ENCODE measurements at places on chromosomes 3 and 15.
A peak's percentile ranks its signal among the peaks of the same experiment; 100 is the strongest.

DNA sequence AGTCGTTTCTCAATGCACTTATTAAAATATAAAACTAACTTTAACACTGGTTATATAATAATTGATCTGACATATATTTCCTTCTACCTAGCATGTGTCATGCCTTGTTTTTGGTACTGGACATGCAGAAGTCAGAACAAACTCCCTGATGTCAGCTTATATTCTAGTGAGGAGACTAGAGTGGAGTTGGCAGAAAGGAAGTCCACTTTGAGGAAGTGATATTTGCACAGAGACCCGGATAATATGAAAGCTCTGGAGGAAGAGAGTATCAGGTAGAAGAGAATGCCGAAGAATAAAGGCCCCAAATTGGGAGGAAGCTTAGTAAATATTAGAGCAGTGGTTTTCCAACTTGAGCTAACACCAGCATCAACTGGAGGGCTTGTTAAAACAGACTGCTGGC, 24.6 kb upstream of the ZNF280D start:
- no peak for DNase-seq

DNA sequence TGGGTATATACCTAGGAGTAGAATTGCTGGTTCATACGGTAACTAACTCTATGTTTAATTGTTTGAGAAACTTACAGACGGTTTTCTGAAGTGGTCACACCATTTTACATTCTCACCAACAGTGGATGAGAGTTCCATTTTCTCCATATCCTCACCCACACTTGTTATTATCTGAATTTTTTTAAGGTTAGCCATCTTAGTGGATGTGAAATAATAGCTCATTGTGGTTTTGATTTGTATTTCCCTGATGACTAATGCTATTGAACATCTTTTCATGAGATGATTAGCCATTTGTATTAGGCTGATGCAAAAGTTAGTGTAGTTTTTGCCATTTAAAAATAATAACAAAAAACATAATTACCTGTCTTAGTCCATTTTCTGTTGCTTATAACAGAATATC, 18.6 kb downstream of the CSTA start:
- no peak for DNase-seq

- no peak for DNase-seq
Observed at GRCh38 chr3:25843332-25843731, 53.4 kb downstream of the OXSM start.

DNA sequence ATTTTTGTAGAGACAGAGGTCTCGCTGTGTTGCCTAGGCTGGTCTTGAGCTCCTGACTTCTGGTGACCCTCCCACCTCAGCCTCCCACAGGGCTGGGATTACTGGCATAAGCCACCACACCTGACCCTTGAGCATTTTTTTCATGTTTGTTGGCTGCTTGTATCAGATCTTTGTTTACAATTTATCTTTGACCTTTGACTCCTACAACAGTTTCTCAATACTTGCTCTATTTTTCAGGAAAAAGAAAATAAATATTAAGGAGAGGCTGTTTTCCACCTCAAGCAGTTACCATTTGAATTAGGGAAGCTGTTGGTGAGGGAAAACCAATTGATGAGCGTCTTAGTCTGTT, 44.5 kb downstream of the LIMD1 start:
- no peak for DNase-seq

DNA sequence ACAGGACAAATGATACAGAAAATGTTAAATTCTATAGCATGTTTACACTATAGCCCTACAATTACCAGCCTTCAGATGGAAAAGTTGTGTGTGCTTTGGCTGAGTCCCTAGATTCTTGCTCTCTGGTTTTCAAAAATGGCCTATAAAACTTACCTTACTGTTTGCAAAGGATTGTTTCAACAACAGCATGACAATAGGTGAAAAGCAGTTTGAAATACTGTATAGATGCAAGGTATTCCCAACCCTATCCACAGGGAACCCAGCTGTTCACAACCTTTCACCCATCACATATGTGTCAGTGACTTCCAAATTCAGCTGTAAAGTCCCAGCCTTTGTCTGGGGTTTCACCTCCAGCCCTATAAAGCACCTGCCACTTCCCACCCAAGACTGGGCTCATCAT, 97.3 kb downstream of the NEK10 start:
- DNase-seq: no peak

DNA sequence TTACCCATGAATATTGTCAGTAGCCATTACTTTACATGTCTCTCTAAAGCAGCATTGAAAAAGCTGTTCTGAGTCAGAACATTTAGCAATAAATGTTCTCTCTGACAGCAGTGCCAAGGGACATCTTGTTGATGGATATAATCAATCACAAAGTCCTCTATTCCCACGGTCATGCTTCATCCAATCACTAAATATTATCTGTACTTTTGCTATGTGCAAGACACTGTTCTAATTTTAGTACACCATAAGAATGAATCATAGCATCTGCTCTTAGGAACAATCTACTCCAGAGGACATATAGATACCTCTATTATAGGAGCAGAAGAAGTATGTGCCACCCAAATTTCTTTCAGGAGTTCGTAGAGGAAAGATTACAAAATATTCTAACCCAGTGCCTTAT, 142.5 kb upstream of the MBNL1 start:
- DNase-seq: no peak

- no peak for DNase-seq
Observed at GRCh38 chr3:131282379-131282778, 99.2 kb upstream of the NUDT16 start.

GRCh38 chr15:83753872-83754493, 100.1 kb downstream of the ADAMTSL3 start:
- DNase-seq: no peak

DNA sequence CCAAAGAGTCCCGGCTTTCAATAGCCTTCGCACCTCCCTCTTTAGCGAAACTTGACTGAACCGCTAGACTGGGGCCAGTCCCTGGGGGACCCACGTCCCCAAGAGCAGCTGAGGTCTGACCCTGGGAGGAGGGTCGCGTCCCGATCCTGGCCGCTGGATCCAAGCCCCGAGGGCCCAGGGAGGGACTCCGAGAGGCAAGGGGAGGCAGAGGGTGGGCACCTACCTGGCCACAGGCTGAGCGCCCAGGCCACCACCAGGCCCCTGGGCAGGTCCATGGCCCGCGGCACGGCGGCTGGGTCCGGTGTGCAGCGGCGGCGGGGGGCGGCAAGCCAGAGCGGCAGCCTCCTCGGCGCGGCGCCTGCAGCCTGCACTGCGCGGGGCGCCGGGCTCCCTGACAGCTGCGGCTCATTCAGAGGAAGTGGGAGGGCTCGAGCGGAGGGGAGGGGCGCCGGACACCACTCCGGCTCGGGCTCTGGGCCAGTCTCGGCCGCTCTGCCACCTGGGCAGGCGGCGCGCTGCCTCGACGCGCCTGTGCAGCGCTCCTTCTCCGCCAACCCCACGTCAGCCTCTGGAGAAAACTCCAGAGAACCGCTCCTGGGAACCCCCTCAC, at the start of gene ITGA11:
ITGA11 (minus strand) TSS at position 372 of the 610 bp plus-strand sequence; CDS start at position 275, 97 bp downstream.
- DNase-seq: peak; percentile 74

- no peak for DNase-seq
Observed at GRCh38 chr3:12472000-12472610, 12.2 kb upstream of the TSEN2 start.

DNA sequence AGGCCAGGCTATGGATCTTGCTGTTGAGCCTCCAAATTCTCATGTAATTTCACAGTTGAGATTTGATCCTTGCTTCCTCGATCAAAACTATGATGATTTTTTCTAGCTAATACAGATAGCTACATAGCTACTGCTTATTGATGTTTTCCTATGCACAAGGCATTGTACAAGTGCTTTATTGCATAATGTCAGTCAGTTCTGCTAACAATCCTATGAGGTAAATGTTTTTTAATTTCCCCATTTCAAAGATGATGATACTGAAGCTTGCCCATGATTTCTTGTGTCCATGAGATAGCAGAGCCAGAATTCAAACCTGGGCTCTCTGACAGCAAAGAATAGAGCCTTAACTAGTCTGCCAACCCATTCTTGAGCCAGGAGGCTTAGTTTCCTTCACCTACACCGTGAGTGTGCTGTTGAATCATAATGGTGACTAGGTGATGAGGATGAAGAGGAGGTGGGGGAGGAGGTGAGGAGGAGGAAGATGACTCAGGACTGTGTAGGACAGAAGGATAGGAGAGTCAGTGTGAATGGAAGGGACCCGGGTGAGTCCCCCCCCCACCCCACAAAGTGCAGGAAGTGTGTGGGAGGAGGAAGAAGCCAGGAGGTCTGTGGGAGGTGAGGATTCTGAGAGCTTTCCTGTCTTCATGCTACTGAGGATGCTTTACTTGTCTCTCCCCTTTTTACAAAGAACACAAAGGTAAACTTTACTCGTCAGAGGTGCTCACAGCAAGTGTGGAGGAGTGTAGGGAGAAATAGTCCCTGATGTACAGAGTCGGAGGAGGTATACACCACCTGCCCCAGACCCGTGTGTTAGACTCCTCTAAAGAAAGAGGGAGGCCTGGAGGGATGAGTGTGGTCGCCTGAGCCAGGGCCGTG, 3.6 kb downstream of the TAGLN3 start:
- no peak for DNase-seq

- no peak for DNase-seq
Observed at GRCh38 chr3:196673632-196674031, 34.1 kb downstream of the NRROS start.

DNA sequence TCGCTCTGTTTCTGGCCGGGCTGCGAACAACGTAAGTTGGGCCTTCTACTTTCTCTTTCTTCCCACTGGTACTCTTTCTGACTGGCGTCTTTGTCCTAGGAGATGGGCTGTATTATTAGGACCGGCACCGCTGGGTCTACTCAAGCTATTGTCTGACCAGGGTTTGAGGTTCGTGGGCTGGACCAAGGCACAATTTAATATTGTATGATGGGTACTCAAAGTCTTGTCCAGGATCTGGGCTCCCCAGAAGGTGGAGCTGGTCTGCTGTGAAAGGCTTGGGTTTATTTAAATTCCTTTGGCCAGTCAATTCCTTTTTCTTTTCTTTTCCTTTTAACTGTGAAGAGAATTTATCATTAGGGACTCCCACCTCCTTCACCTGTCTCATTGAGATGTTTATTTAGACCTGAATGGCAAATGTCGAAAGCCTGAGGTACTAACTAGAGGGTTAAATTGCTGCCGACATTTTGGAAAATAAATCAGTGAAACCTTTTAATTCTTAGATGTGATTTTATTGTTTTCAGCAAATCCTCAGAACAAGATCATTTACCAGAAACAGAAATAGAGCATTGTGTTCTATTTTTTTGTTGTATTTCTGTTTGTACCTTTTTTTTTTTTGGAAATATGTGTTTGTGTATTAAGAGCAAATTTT, 410 bp downstream of the LRRC49 start:
- DNase-seq: peak; percentile 69

DNA sequence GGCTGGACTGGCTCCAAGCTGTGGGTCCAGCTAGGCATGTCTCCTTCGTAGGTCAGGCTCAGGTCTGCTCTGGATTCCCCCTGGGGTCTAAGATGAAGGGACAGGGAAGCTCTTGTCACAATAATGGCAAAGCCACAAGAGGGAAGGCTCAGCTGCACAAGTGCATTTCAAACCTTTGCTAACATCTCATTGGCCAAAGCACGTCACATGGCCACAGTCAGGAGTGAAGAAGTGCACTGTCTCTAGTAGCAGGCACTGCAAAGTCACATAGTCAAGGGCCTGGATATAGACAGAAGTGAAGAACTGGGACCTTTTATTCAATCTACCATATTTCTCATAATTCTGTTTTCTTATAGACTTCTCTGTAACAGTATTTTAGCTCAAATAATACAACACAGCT, 20.1 kb downstream of the DLEC1 start:
- no peak for DNase-seq

DNA sequence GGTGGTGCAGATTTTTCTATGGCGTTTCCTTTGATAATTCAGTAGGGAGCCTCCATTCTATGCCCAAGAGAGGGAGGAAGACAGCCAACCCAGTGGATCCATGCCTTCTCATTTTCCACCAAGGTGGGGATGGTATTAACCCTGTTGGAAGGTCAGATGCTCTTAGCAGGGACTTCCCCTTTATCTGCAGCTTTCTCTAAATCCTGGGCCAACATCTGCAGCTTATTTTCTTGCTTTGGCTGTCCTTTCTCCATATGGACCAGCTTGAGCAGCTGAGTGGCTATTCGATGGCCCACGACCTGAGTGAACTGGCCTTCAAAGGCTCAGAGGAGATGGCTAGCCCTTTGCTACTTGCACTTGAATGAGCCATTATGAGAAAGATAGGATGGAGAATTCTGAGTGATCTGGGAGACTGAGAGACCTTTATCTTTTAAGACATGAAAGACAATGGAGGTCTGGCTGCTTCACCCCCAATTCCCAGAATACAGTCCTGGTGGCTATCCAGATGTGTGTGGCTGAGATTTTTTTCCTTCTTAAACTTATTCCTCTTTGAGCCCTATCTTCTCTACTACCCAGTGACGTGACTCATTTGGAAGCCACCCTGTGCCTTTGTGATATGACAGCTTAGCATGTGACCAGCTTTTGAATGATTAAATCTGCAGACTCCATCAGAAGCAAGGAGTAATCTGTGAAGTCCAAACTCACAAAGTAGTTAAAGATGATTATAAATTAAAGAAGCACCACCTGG, 39.6 kb upstream of the TRAK1 start:
- DNase-seq: no peak

- no peak for DNase-seq
Observed at GRCh38 chr15:84594617-84595290, 6.1 kb upstream of the ZSCAN2 start.

- DNase-seq: no peak
Observed at GRCh38 chr3:123105201-123106189, 38.7 kb downstream of the PDIA5 start.

DNA sequence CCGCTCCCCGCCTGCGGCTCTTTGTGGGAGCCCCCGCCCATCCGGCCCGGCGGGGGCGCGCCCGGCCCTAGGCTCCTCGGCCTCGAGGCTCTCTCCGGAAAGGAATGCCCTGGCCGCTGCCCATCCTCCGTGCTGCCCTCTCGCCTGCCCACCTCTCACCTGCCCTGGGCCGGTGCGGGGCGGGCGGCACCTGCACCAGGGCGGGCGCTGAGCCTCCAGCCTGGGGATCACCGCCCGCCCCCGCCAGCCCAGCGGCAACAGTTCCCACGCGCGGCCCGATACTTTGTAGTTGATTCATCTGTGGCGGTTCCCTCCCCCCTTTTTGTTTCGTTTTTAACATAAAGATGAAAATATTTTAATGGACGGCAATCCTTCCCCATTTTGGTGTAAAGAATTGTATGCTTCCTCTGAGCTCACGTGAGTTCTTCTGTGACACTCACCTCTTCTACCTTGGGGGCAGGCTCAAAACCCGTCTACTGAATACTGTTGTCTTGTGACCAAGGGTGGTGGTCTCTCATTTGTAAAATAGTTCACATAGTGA, 1.9 kb downstream of the KLF13 start:
- peak; percentile 60 for DNase-seq

DNA sequence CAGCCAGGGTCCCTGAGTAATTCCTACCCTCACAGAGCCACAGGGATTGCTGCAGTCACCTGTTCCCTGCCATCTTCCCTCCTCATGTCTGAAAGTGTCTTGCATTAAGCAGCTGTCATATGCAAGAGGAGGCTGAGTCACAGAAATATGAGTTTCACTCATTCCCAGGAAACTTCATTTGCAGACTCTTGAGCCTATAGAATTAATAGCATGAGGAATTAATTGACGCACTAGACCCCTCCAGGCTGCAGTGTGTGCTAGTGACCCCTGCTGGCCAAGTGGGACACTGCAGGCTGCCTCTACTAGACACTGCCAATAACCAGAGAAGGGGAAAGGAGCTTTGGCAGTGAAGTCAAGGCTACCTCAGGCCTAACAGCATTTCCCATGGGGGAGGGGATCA, 50.6 kb upstream of the SLC6A1 start:
- no peak for DNase-seq

GRCh38 chr3:94359996-94360395, 297.1 kb downstream of the NSUN3 start:
- no peak for DNase-seq

- no peak for DNase-seq
Observed at GRCh38 chr3:121493431-121493830, 52.4 kb downstream of the POLQ start.

All from NCI-H146 (cell line).